ENCODE measurements at places on chromosomes 11 and 22.
A peak's percentile ranks its signal among the peaks of the same experiment; 100 is the strongest.

DNA sequence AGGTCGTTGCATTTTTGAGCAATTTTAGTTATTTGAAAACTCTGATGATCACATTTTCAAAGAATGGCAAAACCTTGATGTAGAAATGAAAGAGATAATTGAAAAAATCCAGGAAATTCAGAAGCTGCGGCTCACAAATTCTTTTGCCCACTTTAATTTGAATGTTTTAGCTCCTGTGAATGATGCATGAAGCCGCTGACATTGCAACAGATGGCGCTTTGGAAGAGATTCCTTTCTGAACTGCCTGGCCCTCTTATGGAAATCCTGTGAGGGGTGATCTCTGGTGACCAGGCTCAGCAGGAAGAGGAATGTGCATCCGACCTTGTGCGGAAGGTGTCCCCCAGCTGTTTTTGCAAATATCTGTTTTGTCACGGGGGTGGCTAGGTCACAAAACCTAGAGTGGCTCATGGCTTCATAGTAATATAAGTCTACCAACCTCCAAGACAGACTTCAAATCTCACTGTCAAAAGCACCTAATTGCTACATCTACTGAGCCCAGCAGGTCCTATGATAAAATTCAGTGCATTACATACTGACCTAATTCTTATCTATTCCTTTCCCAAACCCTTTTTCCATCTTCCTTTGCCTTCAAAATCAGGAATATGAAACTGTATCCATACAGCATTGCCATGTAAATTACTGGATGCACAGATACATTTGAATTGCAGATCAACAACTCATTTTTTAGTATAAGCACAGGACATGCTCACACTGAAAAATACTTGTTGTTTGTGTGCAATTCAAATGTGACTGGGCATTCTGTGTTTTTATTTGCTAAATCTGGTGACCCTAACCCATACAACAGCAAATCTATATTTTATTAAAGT lies 412.7 kb downstream of the ETS1 start:
- DNase-seq, result peak; percentile 43

- no peak for DNase-seq
Measured at GRCh38 chr11:129319751-129320150, 55.9 kb upstream of the BARX2 start.

DNA sequence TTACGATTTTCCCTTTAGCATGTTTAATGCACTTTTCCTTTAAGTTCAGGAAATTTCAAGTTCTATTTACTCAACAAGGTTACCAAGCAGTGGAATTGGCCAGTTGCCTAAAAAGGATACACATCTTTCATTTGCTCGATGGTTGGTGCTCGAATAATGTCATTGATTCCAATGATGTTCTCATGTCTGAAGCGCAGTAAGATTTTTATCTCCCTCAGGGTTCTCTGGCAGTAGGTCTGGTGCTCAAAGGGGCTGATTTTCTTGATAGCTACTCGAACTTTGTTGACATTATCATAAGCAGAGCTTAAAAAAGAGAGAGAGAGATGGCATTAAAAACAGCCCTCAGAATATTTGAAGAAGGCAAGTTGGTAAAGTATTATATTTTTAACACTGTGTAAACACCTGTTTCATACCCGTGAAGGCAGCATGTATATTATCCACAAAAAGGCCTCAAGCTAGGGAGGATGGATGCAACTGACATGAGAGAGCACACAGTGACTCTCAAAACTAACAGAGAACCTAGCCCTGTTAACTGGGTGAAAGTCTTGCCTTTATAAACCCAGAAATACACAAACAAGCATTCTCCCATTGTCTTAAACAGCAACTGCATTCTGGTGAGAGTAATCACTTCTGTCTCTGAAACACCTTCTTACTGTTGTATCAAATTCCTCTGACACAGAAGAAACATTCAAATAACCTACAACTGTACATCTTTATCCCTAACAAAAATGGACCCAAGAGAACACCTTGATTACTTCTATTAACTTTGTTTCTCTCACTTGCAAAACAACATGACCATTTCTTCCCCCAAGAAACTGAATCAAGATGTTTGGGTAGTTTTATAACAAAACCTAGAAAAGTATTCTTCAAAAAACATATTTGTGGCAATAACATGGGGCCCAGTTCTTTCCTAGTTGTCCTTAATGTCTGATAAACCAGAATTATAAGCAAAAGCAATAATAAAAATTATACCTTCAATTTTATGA lies 59.6 kb downstream of the MAPK1 start:
- DNase-seq, result peak; percentile 19

- no peak for DNase-seq
Measured at GRCh38 chr22:28346308-28346707, 333.3 kb downstream of the TTC28 start.

DNA sequence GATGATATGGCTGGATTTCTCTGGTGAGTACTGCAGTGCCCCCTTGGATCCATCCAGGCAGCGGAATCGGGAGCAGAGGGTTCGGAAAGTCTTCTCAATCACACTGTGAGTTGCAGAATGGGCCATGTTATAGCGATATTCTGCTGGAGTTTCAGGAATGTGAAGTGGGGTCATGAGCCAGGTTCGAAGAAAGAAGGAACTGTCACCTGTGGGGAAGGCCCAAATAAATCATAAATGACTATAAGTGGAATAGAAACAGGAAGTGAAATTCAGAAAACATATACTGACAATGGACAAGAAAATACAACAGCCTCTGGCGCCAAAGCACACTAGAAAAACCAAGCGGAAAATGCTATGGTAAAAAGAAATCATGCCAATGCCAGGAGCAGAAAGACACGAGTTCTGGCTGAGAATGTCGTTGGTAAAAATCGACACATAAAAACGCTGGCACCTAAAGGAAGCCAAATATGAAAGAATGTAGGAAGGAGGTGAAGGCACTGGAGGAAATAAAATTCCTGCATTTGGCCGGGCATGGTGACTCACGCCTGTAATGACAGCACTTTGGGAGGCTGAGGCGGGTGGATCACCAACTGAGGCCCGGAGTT lies 10.0 kb upstream of the AMBRA1 start:
- DNase-seq, result no peak

DNA sequence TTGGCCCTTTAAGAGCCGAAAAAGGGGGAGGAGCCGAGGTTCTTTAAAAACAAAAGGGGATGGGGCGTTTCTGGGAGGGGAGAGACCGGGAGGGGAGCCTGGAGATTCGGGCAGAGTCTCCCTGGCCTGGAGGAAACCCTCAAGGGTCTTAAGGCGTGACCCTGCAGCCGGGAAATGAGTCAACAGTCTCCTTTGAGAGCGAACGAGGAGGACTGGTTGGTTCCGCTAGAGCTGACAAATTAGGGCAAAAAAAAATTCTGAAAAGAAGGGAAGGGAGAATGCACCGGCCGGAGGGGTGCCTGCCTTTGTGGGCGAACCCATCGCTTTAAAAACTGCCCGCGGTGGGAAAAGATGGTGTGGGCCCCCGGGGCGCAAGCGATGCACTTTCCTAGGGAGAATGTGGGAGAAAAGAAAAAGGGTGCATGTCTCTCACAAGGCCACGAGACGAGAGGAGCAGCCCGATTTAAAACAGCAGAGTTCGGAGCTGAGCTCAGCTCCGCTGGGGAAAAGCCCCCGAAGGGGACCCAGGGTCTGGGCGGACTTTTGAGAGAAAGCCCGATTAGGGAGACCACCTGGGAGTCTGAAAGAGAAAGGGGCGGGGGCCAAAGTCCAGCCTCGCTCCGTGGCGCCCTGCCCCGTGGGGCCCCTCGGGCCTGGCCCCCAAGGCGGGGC lies 874 bp downstream of the ZFTA start:
- peak; percentile 87 for DNase-seq

GRCh38 chr11:86214710-86215109 lies 29.8 kb upstream of the EED start:
- no peak for DNase-seq

DNA sequence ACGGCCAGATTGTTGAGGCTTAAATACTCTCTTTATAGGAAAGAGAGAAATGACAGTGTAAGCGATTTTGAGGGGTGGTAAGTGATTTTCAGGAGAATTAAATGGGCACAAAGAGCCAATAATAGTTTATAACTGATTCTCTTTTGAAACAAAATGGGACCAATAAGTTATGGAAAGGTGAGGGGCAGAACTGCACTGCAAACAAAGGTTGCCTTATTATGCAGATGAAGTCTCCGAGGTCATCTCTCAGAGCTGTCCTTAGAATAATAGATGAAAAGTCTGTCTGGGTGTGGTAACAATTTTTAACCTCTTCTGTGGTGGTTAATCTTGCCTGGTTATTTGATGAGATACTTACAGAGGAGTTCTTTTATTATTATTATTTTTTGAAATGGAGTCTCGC lies 14.7 kb upstream of the CRTAM start:
- no peak for DNase-seq

DNA sequence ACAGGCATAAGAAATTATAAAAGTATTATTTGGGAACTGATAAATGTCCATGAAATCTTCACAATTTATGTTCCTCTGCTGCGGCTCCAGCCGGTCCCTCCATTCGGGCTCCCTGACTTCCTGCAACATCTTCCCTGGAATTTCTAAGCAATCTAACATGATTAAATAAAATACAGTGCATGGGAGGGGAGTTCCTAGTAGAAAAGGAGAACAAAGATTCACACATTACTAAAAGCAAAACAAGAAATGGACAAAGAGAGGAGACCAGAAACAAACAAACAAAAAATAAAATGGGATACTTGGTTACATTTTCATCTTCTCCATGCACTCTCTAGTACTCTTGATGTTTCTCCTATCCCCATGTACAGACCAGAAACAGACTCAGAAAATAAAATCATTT lies 8.6 kb upstream of the APOL4 start:
- no peak for DNase-seq

- DNase-seq, result no peak
Measured at GRCh38 chr22:38448945-38449745, 5.9 kb downstream of the KCNJ4 start.

DNA sequence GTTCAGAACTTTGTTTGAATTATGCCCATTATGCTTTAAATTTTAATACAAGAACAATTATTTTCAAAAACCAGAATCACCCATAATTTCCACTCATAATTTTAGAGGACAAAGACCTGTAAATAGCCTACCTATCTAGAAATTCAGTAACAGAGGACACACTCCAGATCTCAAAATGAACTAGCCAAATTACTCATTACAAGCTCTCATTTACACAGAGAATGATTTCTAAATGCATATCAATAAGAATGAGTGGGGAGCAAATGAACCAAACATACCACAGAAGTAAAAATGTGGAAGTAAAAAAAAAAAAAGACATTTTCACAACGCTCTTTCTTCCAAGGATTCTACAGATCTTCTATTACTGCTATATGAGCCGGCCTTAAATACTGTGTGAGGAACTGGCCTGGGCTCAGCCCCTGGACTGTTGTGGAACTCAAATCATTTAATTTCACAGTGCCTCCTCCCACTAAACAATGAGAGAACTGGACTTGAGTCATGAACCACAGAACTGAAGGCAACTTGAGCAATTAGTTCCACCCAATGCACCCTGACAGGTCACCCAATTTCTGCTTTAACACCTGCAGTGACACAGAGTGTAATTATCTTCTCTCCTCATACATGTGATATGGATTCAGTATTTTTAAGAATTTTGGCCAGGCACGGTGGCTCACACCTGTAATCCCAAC lies 8.0 kb downstream of the MRTFA start:
- DNase-seq, result peak; percentile 63

GRCh38 chr11:16611926-16612565 lies 126.4 kb upstream of the C11orf58 start:
- no peak for DNase-seq

- DNase-seq, result no peak
Measured at GRCh38 chr22:38347181-38347943, 30.1 kb upstream of the CSNK1E start.

Data from fibroblast of mammary gland (primary cell).